ENCODE measurements at places on chromosomes 12 and 14.

DNA sequence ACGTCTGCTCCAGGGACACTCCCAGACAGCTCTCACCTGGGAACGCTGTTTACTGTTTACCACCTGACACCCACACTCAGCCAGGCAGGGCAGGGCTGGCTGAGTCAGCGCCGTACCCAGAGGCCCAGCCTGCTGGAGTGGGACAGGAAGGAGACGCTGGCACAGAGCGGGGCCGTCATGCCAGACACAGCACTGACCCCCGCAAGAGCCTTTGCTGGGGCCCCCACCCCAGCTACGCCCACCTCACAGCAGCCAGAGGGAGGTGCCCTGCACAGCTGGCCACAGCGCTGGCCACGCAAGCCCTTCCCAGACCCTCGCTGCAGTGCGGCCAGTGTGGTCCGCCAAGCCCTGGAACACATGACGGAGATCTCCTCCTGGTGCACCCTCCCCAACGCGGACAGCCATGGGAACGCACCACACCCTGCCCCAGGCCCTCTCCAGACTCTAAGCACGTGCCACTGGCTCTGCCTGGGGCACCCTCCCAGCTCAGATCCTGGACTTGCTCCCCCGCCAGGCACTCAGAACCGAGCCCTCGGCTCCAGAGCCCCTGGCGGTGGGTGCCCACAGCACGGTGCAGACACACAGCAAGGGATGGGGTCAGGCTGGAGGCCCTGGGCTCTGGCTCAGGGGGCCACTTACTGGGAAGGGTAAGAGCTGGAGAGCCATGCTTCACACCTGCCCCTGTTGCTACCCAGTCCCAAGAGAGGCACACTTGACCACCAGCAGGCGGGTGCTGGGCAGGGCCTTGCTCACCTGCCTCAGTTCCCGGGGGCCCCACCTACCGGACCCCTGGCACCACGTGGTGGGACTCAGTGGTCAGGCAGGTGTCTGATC, 5.7 kb downstream of the AHNAK2 start:
- DNase-seq: no peak

GRCh38 chr12:56713345-56713744, 11.8 kb downstream of the NACA start:
- DNase-seq: no peak

GRCh38 chr12:125424909-125425308, 359.7 kb downstream of the AACS start:
- no peak for DNase-seq

DNA sequence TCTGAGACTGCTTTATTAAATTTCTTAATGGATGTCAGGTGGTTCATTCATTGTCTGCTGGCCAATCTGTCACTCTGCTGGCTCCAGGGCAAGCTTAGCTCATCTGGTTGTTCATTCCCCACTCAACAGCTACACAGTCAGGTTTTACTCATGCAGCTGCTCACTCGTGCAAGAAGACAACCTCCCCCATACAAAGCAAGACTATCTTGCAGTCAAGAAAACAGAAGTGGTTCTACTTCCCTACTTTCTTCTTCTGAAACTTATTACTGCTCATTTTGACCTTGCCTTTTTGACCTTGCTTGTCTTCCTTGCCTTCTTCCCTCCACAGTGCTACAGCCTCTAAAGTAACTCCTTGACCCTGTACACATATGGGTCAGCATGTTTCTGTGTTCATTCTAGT, 277.9 kb downstream of the SSPN start:
- DNase-seq: peak; percentile 6

GRCh38 chr12:131574395-131574771, 136.5 kb upstream of the SFSWAP start:
- DNase-seq: no peak

DNA sequence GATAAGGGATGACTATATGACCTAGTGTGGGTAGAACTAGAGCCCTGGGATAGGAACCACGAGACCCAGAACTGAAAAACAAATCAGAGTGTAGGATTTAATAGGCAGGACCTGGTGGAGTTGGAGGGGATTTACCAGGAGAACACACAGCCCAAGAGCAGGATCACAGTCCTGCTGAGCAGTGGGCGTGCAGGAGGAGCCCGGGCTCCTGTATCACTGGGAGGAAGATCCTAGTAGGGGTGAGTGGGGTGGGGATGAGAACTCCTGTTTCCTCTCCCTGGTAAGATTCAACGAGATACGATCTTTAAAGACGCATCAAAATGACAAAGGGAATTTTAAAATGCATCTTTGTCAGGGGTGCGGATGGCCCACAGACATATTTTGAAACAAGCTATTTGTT, 220.1 kb downstream of the GALC start:
- DNase-seq: no peak

- DNase-seq: no peak
Measured at GRCh38 chr14:52327374-52328226, 13.5 kb downstream of the PTGER2 start.

GRCh38 chr14:44497148-44497547, 9.9 kb downstream of the FSCB start:
- DNase-seq: no peak

GRCh38 chr14:82244791-82245190, 711.1 kb upstream of the SEL1L start:
- DNase-seq: no peak

GRCh38 chr12:112308652-112309051, 73.6 kb downstream of the HECTD4 start:
- no peak for DNase-seq

- no peak for DNase-seq
Measured at GRCh38 chr12:19819231-19819630, 379.9 kb downstream of the AEBP2 start.

DNA sequence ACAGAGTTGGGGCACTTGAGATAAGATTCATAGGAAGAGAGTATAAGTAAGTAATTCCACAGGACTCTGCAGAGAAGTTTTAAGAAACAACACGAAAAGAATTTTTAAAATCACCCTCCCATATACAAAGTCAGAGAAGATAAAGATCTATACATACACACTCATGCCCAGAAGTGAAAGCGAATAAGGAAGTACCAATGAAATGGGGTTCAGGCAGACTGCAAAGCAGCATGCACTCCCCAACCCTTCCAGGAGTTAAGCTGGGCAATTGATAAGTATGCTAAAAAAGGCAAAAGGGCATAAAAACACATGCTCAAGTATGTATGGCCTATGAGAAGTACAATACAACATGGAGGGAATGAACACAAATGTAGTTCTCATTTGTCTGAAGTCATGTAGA, 246.2 kb upstream of the GRIP1 start:
- no peak for DNase-seq

DNA sequence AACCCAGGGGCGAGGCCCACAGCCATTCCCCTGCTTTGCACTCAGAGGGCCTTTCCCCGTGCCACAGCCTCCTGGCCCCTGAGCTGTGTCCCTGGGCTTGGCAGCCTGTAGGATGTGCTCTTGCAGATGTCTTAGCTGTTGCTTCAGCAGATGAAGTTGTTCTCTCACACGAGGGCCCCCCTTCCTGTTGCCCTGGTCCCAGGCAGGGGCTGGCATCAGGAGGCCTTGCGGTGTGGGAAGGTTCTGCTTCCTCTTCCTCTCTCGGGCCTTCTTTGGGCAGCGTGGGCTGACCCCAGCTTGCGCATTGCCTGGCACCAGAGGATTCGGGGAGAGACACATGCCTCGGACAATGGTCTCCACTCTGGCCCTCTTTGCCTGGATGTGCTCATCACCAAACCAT, 12.7 kb downstream of the PROX2 start:
- DNase-seq: no peak

GRCh38 chr12:3295646-3296408, 195.2 kb upstream of the PRMT8 start:
- DNase-seq: no peak

DNA sequence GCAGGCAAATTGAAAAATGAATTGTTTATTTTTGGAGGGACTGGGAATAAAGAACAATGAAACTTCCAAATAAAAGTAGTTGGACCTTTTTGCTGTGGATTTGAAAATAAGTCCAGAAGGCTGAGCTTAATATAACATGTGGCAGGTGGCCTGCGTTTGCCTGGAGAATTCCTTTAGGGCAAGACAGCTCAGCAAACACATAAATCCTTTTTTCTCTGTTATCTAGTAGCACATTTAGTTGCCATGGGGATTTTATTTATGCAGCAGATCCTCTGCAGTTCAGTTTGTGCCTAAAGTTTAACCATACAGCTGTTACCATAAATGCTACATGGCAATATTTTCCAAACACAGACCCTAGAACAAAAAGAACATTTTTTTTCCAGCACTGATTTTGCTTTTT, 180.0 kb downstream of the NPAS3 start:
- DNase-seq: no peak

DNA sequence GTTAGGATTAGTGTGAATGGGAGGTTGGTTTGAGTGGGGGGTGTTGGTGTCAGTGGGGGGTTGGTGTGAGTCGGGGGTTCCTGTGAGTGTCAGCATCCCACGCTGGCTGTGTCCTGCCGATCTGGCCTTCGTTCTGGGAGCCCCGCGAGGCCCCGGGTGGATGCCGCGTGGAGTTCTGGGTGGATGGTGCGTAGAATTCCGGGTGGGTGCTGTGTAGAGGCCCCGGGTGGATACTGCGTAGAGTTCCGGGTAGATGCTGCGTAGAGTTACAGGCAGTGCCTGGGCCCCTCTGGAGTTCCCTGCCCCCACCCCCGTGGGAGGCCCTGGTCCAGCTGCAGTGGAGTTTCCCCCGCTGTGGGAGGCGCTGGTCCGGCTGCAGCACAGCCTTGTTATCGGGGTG, 8.7 kb downstream of the NOC4L start:
- no peak for DNase-seq

DNA sequence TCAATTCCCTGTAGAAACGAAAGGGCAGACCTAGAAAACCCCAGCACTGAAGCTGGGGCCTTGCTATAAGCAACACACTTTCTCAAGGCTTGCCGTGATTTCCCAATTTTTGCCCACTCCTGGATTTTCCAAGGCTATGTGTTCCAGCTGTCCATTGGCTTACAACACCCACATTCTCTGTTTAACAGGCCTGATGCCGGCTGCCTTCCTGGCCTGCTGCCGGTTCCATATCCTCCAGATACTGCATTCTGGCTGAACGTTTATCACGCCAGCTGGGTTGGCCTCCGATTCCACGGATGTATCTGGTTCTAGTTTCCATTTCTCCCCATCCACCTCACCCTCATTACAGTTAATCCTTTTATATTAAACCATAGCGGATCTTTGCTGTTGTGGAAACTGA, 2.0 kb upstream of the PCNX1 start:
- no peak for DNase-seq

DNA sequence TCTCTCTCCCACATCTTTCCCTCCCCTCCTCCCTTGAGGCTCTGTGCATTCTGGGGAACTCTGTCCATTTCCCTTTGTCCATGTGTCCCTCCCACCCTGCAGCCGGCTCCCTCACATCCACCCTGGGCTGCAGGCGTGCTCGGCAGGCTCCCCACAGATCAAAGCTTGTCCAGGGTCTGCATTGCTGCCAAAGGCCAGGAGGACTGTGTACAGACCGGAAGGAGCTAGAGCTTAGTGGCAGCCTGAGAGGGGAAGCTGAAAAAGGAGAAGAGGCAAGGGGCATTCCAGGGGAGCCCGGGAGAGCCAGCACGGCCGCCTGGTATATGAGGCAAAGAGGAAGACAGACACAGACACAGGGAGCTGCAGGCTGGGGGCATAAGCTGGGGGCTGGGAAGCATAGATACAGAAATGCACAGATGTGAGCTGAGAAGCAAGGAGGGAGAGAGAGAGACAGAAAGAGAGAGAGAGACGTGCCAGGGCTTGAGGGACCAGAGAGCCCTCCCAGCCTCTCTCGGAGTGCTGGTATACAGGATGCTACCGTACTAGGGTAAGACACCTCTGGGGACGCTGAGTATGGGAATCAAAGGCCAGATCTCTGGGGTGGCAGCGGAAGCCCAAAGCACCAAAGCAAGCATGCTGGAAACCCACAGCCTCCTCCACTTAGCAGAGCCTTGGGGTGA, 3.3 kb downstream of the CD4 start:
- DNase-seq: peak; percentile 71

DNA sequence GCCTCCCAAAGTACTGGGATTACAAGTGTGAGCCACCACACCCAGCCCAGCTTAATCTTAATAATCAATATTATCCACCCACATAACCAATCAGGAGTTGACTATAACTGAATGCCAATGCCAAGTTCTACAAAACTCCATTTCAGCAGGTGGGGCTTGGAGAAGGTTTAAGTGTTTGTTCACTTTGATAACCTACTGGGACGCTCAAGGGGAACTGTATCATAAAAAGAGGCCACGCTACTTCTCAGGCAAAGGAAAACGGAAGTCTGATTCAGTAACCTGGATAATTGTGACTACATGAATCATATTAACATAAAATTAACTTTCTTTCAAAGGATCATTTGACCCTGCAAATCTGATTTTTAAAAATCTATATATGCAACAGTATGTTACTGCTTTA, 179.2 kb downstream of the BCAT1 start:
- DNase-seq: no peak

DNA sequence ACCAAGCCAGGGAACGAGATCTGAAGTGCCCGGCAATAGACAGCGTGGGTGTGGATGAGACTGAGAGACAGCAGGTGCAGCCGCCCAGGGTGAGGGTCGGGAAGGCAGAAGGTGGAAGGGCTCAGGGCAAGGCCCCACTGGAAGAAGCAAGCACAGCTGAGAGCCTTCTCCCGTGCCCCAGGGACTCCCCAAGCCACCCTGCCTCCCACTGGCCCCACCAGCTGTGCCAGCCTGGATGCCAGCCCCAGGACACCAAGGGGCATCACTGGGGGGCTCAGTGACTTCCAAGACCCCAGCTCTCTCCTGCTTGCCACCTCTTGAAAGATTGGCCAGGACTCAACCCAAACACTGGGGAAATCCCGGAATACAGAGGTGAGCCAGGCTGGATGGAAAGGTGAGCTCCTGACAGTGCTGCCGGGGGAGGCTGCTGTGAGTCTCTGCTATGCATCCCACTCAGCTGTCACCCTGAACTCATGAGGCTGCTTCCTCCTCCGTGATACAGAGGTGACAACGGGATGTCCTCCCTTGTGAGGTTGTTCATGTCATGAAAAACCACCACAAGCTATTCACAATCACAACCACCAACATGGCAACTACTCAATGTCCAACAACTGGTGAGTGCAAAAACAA, 13.8 kb downstream of the TESC start:
- DNase-seq: no peak

- DNase-seq: no peak
Measured at GRCh38 chr14:57547131-57547530, 53.5 kb upstream of the CCDC198 start.

GRCh38 chr14:89179891-89180404, 237.1 kb downstream of the FOXN3 start:
- DNase-seq: no peak

DNA sequence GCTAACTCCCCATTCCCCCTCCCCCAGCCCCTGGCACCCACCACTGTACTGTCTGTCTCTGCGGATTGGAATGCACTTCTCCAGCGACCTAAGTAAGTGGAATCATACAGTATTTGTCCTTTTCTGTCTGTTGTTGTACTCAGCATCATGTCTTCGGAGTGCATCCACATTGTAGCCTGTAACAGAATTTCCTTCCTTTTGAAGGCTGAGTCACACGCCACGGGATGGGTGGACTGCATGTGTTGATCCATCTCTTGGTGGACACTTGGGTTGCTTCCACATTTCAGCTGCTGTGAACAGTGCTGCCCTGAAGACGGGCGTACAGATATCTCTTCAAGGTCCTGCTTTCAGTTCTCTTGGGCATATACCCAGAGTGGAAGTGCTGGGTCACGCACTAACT, 34.4 kb downstream of the DDX51 start:
- no peak for DNase-seq
